ENCODE measurements at places on chromosomes 6 and 20.

DNA sequence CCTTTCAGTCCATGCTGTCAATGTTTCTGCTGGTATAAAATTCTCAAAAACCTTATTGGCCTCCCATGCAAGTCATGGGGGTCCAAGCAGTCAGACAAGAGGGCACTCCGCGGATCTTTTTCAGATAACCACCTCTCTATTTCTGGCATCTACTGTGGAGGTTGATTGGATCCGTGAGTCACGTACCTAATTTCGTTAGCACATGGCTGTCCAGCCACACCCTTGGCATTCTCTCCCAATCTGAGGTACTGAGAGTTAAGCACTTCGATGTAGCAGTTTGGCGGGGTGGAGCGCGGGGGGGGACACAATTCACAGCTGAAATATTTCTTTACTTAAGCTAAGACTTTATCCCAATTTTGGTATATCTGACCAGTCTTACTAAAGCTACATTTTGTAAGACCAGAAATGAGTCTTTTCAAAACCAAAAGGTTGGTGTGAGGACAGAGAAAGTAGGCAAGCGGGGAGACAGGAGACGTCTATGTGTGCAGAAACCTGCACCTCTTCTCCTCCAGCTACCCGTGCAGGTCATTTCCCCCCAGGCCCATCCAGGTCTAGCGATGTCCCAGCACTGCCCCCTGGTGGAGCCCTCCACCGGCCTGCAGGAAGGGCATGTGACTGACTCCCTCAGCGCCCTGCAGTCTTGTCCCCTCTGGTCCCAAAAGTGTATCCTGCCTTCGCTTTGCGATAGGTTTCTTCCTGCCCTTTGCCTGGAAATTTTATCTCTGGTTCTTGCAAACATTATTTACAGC, 113.1 kb downstream of the ADAT2 start:
- DNase-seq: no peak

- no peak for DNase-seq
Measured at GRCh38 chr6:161353208-161353613, 79.3 kb upstream of the AGPAT4 start.

DNA sequence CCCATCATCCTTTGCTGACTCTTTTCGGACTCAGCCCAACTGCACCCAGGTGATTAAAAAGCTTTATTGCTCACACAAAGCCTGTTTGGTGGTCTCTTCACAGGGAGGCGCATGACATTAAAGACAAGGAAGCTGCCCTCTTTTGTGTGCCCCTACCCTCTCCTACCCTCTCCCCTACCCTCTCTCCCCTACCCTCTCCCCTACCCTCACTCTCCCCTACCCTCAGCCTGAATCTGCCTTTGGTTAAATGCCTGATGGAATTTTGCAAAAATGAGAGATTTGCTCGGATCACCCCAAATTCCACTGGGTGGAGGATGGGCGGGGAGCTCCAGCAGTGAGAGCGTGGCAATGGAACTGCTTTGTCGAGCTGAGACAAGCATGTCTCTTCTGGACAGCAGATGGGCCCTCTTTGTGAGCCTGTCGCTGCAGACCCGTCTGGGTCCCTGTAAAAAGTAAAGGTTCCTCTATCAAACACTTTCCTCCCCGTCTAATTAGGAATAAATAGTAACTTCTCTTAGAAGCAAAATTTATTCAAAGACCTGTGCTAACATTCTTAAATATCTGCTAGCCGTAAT, 76.4 kb upstream of the MLN start:
- DNase-seq: no peak

DNA sequence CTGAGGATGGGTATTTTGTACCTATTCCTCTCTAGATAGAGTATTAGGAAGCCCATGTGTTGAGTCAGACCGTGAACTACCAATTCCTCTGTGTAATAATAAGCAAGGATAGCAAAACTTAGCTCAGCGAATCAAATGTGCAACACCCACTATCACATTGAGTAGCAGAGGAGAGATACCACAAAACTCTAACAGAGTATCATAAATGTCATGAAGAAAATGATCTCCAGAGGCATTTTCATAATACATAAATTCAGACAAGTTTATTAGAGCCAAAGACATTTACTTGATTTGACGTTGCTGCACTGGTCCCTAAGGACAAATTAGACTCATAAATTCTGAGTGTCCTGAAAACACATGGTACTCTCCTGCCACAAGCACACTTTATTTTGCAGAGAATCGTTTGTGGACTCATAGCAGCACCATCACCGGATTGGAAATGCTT, 245.2 kb downstream of the HAO1 start:
- DNase-seq: no peak

GRCh38 chr6:105994591-105995390, 91.3 kb upstream of the PRDM1 start:
- DNase-seq: no peak
